ENCODE measurements at places on chromosomes 3 and 15.

DNA sequence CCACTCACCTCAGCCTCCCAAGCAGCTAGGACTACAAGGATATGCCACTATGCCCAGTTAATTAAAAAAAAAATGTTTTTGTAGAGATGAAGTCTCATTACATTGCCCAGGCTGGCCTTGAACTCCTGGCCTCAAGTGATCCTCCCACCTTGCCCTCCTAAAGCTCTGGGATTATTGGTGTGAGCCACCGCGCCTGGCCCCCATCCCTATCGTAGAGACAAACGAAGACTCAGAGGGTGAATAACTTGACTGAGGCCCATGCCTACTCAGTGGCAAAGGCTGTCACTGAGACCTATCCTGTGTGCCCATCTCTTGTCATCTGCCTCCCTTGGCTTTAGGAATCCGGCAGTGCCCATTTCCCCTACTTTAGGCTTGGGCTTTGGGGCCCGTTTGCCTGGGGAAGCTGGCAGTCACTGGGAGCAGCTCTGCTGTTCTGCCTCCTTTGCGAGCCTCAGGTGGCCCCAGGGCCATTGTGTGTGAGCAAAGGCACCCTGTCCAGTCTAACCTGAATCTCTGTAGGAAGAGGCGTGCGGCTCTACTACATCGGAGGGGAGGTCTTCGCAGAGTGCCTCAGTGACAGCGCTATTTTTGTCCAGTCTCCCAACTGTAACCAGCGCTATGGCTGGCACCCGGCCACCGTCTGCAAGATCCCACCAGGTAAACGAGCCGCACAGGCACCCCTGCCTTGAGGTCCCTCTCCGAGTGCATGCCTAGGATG, 70.1 kb downstream of the AAGAB start:
- DNase-seq = no peak

DNA sequence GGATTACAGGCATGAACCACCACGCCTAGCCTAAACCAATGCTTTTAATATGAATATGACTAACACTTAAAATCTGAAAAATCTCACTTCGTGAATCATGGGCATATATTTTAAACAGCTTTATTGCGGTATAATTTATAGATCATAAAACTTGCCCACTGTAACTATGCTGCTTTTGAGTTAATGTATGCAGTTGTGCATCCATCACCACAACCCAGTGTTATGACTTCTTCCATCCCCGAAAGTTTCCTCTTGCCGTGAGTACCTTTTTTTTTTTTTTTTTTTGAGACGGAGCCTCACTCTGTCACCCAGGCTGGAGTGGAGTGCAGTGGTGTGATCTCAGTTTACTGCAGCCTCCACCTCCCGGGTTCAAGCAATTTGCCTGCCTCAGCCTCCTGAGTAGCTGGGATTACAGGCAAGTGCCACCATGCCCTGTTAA, 7.1 kb downstream of the KAT2B start:
- no peak for DNase-seq

DNA sequence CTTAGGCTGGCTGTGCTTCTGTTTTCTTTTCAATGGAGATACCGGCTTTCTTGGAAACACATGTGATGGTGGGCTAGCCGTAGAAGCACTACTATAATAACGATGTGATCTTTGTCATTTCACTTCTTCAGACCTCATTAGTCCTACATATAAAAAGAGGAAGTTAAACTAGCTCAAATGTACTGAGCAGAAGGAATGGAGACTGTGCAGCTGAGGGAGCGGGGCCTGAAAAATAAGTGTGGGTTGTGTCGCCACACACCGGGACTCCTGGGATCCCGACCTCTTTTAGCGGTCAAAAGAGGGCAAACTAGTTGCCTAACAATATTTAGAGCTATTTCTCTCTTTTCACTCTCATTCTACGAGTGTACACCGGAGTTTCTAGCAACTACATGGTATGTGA, 1.0 kb upstream of the RNF7 start:
- no peak for DNase-seq

DNA sequence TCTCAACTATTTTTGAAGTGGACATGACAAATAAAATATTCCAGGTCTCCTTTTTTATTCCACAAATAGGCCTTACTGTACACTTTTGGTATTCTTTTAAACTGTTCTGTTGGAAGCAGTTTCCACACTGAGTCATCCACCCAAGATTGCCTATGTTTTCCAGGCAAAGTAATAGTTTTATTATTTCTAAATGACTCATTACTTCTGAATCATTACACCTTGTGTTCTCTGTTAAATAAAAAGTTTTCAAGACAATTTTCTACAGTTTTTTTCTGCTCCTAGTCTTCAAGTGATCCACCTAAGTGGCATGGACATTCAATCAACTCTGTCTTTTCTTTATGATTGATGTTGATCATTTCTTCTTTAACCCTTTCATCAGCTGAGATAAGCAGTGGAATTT, 26.5 kb downstream of the PPP2R3A start:
- no peak for DNase-seq

GRCh38 chr3:43759297-43759782, 68.6 kb downstream of the ABHD5 start:
- no peak for DNase-seq

- DNase-seq = no peak
Measured at GRCh38 chr15:71049706-71050422, 65.4 kb upstream of the THSD4 start.

- no peak for DNase-seq
Measured at GRCh38 chr3:150495149-150495548, 51.1 kb downstream of the SERP1 start.

DNA sequence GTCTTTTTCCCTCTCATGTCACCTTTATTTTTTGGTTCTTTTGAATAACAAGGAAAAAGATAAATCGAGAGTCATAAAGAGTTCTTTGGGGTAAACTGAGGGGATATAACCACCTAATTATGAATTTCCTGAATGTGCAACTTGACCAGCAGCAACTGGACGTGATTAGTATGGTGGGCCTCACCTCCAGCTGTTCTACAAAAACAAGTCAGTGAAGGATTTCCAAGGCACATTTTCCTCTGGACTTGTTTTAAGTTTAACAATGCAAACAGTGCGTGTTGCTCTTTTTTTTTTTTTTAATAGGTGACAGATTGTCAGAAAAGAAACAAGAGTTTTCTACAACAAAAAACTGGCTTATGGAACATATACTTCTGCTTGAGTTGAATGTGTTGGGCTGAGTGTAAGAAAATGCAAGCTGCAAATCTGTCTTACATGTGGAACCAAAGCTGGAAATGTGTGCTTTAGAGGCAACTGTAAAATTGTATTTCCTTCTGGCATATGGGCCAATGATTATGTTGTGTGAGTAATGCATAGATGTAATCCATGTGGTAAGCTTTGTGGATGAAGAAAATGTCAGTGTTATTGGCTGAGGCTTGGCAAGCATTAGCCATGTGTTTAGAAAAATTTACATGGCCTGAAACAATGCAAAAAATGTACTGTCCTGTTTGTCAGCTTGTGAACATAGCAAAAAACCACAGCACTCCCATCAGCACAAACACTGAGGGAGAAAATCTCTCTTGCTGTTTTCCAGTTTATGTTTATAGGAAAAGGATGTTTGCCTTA, 44.5 kb upstream of the FNDC3B start:
- no peak for DNase-seq

DNA sequence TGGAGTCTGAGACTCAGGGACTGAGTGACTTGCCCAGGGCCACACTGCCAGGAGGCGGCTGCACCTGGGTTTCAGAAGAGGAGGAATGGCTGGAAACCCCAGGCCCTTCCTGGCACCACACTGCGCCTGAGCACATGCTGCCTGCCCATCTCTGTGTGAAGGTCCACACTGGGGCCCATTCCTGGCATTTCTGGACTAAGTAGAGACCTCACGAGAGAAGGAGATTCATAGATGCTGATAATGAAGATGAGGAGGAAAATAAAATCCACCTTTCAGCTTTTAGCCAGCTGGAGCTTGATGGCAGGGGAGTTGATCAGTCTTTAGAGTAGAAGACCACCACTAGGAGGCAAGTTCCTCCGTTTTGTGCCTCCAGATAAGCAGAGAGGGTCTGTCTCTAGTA, 40.2 kb upstream of the TF start:
- DNase-seq = no peak

DNA sequence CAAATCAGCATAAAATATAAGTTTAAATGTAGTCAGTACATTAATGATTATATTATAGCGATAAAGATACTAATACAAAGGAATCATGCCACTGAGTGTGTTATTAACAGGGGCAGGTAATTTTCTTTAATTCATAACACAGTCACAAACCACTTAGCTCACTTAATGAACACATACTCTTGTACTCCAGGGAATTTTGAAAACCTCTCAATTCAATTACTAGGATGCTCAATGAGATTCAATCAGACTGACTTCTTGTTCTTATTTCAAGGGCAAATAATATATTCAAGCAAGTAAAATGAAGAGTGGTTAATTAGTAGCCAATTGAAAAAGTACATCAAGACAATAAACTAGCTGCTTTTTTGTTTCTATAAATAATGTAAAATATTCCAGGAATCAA, 5.8 kb upstream of the SUCNR1 start:
- no peak for DNase-seq
